ENCODE measurements at places on chromosomes 7 and 10.

DNA sequence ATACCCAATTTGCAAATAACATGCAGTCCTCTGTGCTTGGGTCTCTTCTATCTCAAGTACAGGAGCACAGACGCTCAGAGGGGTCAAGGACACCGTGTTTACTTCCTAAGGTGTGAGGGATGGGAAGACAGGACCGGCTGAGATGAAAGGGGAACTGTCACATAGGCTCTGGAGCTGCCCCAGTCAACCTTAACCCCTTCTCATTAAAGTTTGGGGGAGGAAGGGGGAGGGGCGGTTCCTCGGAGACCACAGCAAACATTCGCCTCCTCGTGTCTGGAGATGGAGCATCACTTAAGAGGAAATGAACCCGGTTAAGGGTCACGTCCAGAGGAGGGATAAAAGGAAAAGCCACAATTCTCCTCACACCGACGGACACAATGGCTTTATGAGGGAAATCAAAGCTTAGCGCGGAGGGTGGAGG, 1.1 kb downstream of the SH3PXD2A start:
- no peak for DNase-seq

DNA sequence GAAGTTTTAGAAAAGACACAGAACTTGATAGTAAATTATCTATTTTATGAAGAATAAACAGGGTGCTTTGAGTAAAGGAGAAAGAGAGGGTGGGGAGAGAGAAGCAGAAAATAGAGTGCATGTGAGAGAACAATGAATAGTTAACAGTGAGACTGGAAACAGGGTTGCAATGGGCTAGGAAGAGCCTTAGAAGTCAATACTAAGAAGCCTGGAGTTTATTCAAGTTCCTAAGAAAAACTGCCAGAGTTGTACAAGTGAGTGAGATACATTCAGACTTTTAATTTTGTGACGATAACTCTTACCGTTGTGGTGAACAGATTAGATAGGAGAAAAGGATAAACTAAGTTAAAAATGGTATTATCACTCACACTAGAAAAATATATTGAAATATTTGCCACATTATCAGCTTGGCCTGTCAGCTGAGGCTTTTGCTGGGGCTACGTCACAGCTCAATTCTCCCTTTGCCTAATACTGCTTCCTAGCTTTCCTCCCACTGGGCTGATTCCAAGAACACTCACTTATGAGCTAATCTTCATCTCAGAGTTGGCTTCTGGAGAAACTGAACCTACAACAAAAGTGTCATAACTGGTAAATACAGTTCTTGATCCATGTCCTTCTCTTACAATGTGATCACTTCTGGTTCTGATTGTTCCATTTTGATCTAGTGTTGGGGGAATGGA, 92.7 kb downstream of the SEMA3D start:
- no peak for DNase-seq

- no peak for DNase-seq
Measured at GRCh38 chr7:31707089-31707488, 20.1 kb downstream of the PPP1R17 start.

- DNase-seq, result no peak
Measured at GRCh38 chr10:36023939-36024338, 381.8 kb upstream of the FZD8 start.

- DNase-seq, result no peak
Measured at GRCh38 chr10:121772406-121772805, 155.4 kb downstream of the ATE1 start.

Data from right kidney (tissue), 9 donors.